ENCODE measurements at places on chromosomes 7 and 10.

DNA sequence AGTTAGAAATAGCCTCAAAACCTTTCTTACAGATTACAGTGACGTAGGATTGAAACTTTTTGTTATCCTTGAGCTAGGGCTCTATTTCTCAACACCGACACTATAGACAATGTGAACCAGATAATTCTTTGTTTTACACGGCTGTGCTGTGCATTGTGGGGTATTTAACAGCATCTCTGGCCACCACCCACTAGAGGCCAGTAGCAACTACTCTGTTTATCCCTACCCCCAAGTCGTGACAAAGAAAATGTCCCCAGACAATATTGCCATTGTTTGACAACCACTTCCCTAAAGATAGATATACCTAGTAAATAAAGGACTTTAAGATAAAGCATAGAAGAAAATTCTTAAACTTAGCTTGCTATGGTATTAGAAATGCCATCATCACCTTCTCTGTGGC, 359.6 kb downstream of the ARL4A start:
- no peak for DNase-seq

DNA sequence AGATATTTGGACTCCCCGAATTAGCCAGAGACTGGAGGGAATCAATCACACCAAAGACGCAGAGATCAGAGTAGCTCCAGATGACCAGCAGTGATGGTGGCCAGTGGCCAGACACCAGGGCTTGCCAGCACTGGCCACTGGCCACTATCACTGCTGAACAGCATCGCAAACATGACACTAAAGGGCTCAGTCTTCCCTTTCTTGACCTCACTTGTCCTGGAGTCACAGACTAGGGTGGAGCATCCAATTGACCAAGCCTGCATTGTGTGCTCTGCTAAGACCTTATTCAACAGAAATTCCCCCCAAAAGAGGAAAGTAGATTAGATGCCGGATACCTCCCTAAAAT, 234.7 kb downstream of the CREB5 start:
- DNase-seq: no peak

DNA sequence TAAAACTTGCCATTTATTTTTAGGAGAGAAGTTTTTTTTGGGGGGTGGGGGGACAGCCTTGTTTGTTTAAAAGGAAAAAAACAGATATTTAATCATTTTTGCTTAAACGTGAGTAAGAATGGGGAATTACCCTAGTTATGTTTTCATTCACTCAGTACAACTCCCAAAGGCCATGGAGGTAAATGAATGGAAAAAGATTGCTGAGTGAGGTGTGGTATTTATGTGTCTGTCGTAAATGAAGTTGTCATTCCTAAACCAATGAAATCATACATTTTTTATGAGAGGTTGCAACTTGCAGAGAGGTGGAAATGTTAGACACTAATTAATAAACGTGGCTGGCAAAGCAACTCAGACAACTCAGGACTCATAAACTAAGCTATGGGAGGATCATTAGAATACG, 218.1 kb downstream of the CELF2 start:
- DNase-seq: no peak

DNA sequence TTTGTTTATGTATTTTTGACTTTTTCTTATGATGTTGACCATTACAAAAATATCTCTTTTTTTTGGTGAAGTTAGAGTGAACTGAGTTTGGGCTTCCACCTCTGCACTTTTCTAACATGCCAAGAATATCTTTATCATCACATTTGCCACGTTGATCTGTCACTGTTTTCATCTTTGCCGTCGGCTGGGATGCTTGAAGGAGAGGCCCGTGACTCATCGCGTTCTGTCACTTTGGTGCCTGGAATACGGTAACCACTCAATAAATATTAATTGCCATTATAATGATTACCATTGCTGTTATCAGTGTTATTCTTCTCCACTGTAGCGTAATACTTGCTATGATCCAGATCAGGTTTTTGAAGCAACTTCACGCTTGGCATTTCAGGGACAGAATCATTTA, 350.8 kb upstream of the PFKP start:
- no peak for DNase-seq

GRCh38 chr7:139620676-139621344, 97.3 kb downstream of the CLEC2L start:
- peak; percentile 36 for DNase-seq

- DNase-seq: peak; percentile 70
These were observed 21.9 kb downstream of the ARID5B start for GRCh38 chr10:61923210-61923949.

- no peak for DNase-seq
These were observed 34.3 kb downstream of the YKT6 start for GRCh38 chr7:44235066-44235465.

- no peak for DNase-seq
These were observed 34.0 kb upstream of the PDGFA start for GRCh38 chr7:553636-554111.

DNA sequence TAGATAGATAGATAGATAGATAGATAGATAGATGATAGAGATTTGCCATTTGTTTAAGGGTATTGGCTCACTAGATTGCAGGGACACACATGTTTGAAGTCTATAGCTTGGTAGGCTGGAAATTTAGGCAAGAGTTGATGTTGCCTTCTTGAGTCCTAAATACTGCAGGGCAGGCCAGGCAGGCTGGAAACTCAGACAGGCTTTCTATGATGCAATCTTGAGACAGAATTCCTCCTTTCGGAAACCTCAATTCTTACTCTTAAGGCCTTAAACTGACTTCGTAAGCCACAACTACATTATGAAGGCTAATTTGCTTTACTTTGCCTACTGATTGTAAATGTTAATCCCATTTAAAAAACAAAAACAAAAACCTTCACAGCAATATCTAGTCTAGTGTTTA, 322.9 kb upstream of the AKR1E2 start:
- DNase-seq: no peak

Data from AG08396 (cell line).